Renal cortical epithelial cell (primary cell): ENCODE measurements at places on chromosomes 5 and 9.

DNA sequence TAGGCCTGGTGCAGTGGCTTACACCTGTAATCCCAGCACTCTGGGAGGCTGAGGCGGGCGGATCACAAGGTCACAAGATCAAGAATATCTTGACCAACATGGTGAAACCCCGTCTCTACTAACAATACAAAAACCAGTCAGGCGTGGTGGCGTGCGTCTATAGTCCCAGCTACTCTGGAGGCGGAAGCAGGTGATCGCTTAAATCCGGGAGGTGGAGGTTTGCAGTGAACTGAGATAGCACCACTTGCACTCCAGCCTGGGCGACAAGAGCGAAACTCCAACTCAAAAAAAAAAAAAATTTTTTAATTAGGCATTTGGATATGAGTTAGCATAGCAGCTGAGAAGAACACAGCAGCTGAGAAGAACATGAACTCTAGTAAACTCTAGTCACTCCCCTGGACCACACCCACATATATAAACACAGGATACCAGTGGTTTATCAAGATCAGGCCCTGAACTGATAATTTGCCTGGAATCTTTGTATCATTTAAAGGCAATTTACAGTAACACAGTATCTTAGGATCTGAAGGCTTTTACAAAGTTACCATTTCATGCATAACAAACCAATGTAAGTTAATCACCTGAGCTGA, 4.6 kb upstream of the UGCG start:
- peak; percentile 41 for DNase-seq

DNA sequence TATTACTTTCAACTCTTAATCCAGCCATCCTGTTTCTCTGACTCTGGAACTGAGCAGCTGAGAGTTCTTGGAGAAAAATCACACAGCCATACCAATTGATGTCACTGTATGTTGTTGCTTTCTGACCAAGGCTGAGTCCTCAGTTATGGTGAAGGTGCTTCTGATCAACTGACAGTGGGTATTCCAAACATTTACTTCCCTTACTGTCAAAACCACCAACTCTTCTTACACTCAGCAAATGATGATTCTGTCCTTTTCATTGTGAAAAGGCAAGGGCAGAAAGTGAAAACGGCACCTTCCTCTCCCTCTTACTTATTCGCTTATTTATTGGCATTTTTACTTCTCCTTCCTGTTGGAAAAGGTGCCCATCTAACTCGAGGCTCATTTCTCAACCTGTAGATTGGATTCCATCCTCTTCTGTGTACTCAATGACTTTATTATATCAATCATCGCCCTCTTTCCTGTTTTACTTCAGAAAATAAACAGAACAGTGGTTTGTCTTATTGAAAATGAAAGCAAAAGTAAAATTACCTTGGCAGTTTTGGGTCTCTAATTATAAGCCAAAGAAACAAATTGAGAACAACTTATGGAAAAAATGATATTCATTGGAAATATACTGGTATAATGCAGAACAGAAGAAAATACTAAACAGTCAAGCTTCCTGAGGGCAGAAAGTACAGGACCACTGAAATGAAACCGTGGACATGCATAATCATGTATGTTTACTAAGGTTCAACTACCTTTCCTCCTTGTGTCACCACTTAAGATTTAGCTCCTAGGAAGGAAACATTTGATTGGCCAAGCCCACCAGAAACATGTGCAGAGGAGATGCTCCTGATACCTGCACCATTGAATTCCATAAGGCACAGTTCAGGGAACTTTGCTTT, 104.5 kb upstream of the CHD1 start:
- DNase-seq = peak; percentile 19

DNA sequence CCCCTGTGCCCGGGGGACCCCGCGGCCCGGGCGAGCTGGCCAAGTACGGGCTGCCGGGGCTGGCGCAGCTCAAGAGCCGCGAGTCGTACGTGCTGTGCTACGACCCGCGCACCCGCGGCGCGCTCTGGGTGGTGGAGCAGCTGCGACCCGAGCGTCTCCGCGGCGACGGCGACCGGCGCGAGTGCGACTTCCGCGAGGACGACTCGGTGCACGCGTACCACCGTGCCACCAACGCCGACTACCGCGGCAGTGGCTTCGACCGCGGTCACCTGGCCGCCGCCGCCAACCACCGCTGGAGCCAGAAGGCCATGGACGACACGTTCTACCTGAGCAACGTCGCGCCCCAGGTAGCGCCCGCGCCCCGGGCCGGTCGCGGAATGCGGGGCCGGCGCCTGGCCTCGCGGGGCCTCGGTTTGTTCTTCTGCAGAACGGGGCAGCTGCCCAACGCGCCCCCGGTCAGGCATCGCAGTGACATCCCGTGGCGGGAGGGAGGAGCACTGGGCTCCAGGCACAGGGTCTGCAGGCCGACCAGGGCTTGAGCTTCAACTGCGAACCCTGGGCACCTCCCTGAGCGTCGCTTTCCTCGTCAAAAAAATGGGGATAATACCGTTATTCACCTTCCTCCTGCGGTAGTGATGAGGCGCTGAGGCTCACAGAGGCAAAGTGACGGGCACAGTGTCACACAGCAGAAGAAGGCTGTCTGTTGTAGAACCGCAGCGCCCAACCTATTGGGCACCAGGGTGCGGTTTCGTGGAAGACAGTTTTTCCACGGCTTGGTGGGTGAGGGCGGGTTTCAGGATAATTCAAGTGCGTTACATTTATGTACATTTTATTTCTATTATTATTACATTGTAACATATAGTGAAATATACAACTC, 777 bp downstream of the ENDOG start:
- no peak for DNase-seq

DNA sequence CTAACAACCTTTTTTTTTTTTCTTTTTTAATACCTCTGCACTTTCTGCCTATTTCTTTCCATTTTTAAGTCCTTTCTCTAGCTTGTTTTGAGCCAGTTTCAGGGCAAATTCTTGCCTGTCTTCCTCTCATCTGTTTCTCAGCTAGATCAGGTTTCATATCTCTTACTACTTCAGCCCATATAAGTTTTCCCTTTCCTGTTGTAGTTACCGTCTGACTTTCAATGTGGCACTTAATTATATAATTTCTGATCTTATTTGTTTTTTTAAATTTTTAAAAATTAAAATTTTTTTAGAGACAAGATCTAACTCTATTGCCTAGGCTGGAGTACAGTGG, 104.7 kb upstream of the ELL2 start:
- DNase-seq = no peak

DNA sequence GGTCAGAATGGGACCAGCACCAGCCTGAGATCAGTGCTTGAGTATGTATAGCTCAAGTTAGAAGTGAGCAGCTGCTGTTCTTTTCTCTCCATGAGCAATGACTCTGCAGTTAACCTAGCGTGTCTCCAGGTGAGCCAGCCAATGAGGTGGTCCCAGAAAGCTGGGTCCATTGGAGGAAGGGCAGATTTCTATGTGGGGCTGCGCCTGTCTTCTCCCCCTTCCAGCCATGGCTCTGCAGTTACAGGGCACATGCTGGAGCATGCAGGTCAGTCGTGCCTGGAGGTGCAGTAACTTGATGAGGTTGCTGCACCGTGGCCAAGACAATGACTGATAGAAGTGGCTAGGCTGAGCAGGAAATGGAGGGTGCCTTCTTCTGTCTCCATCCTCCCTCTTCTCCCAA, 29.6 kb upstream of the CXCL14 start:
- no peak for DNase-seq

GRCh38 chr9:136777359-136777758, 13.0 kb upstream of the LCN15 start:
- DNase-seq = no peak

GRCh38 chr5:144487761-144488160, 317.1 kb downstream of the KCTD16 start:
- no peak for DNase-seq

DNA sequence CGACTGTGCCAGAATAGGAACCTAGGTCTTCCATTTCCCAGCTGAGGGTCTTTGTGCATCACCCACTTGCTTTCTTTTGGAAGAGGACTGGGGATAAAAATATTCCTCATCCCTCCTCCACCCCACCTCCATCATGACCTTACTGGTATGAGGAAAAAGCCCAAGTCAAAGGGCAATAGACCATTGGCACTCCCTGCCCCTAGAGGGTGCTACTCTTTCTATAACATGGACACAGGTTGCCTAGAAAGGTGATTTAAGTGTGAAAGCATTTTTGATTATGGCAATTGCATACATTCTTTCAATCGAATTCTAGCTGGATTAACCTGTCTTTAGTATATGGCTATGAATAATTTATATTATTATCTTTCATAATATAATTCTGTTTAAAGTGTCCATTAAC, 22.8 kb upstream of the ZNF618 start:
- peak; percentile 41 for DNase-seq

DNA sequence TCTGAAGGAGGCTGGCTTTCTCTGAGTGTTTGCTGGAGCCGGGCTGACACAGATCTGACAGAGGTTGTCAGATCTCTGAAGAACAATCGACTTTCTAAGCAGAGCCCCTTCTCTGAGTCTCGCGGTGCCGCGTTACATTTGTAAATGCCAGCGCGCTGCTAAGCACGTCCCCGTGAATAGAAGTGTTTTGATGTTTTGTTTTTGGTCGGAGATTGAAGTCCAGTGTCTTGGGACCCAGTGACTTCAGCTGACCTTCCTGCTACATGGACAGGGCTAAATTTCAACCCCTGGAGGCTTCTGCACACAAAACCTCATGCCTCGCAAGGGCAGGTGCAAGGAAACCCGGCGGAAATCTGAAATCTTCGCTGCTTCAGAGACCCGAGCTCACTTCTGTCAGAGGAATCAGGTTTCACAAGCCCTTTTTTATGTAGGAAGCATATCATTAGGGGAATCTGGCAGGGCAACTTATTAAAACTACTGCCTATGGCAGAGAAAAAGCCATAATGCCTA, 27.2 kb downstream of the NEUROG1 start:
- DNase-seq = no peak

GRCh38 chr5:112906637-112907036, 15.4 kb downstream of the REEP5 start:
- no peak for DNase-seq

- DNase-seq = no peak
Observed at GRCh38 chr9:83677596-83677995, 30.2 kb downstream of the UBQLN1 start.

GRCh38 chr5:55498457-55498856, 36.3 kb downstream of the PLPP1 start:
- DNase-seq = no peak
